ENCODE measurements at places on chromosomes 1 and 21.

GRCh38 chr1:153617663-153618062 lies 1.5 kb upstream of the S100A14 start:
- DNase-seq: peak; percentile 72

DNA sequence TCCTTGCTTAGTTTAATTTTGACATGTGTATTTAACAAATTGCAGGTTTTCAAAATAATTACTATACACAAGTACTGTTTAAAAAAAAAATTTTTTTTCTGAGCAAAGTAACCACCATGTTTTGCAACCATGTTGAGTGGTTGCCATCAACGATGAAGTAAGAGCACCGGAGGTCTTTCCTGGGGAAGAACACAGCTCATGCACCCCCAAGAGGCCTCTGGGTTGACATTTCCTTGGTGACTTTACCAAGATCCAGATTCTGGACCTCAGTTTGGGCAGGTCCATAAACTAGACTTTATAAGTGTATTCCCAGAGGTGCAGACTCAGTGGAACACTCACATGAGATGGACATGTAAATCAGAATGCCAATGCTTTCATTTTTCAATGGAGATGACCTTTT lies 36.8 kb upstream of the RALGPS2 start:
- DNase-seq: no peak

GRCh38 chr1:162145280-162145965 lies 75.9 kb downstream of the NOS1AP start:
- peak; percentile 91 for DNase-seq

GRCh38 chr1:97424209-97424608 lies 496.6 kb downstream of the DPYD start:
- DNase-seq: no peak

- DNase-seq: no peak
These were observed 2.0 kb upstream of the RABGAP1L start for GRCh38 chr1:174157157-174157806.

DNA sequence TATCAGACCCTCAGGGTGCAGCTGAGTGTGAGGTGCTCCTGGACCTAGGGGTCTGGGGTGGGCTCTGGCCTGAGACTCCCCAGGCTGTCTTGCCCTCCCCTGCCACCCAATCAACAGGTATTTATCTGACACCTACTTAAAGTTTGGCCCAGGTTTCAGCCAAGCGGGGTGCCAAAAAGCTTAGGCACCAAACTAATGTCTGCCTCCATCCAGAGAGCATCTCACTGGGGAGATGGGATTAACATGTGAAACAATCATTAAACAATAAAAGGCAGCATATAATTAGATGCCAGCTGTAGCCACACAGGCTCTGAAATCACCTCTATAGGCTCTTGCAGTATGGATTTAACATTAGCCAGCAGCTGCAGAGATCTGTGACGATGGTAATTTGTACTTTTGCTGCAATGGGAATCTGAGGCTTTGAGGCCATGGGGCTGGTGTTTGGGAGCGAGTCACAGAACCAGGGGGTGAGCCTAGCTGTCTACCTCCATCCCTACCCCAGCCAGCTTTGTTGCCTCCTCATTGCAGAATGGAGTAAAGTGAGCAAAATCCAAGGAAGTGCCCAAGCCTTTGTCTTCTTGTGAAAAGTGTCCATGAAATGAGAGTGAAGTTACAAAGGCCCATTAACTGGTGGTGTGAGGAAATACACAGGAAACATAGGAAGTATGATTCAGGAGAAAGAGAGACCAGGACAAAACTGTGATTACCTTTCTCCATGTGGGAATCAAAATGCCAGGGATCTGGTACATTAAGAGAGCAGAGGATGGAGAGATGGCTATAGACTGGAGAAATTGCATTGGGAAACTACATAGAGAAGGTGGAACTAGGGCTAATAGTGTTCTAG lies 36.1 kb downstream of the EIF2D start:
- peak; percentile 77 for DNase-seq

GRCh38 chr1:246785494-246786111 lies 61.4 kb downstream of the SCCPDH start:
- peak; percentile 32 for DNase-seq

GRCh38 chr1:200834383-200834782 lies 38.4 kb upstream of the GPR25 start:
- no peak for DNase-seq

- DNase-seq: no peak
These were observed 16.3 kb upstream of the L1TD1 start for GRCh38 chr1:62178372-62178771.

- DNase-seq: peak; percentile 39
These were observed 1.3 kb upstream of the OLIG2 start for GRCh38 chr21:33024201-33025103.
